ENCODE measurements at places on chromosomes 1 and 21. TPM values are rescaled to one million over a fixed set of nuclear protein-coding genes. Genes with fewer than 3 reads are reported as not detected.
A peak's percentile ranks its signal among the peaks of the same experiment; 100 is the strongest.

Gene LEMD1
- 2.5 TPM for total RNA-seq

GRCh38 chr1:221939607-221940006 lies 197.7 kb upstream of the DUSP10 start:
- no peak for DNase-seq

DNA sequence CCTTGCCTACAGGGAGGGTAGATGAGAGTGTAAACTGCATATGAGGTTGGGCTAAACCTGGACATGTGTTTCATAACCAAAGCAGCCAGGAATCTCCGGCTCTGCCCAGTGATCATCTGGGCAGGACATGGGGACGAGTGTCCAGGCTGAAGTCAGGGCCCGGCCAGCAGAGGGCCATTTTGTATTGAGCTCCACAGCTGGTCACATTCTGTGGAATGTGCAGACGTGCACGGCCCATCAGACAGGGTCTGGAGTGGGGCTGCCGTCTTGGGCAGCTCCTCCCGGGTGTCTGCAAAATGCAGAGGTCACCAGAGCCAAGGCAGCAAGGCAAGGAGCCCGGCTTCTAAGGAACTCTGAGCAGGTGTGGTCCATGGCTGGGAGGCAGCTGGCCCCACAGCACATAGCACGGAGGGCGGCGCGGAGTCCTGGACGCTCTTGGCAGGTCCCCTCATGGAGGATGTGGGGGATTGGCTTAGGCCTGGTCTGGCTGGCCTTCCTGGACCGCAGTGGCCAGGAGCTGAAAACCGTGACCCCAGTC lies 6.2 kb downstream of the LRRC3 start:
- DNase-seq, result no peak

Gene CR1L
- not detected for total RNA-seq

GRCh38 chr1:67764633-67765032 lies 68.6 kb downstream of the GNG12 start:
- DNase-seq, result no peak

DNA sequence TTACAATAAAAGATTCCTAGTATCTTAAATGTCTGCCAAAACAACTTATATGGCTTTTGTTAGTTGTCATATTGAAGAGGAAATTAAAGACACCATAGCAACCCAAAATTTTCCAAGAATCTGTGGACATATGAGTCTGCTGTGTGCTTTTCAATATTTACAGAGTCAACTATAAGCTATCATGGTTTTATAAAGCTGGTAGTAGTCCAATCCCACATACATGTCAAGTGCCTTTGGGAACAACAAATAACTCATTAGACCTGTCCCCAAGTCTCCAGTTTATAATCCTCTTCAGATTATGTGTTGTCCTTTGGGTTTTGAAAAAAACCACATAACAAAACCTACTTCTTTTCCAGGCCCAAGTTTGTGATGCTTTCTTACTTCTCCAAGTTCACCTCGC lies 293.8 kb upstream of the USP25 start:
- DNase-seq, result no peak

DNA sequence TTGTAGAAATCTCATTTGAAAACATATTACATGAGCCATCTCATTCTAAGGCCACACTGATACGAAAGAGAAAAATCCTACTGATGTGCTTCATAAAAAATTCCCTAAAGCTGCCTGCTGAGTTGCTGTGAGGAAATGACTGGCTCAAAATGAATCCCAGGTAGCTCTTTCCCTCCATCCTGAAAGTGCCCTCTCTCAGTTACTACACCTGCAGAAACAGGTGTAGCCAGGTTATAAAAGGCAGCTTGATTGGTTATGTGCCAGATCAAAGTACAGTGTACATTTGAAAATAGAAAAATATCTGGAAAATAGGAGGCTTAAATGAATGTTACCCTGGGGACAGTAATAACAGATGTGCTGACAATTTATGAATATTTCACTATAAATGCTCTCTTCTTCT lies 833.4 kb upstream of the ADGRL4 start:
- no peak for DNase-seq

GRCh38 chr1:8077120-8077573 lies 51.0 kb upstream of the ERRFI1 start:
- DNase-seq, result peak; percentile 99

Data from astrocyte (in vitro differentiated cells and primary cell).